ENCODE measurements at places on chromosomes 6 and 20. TPM values are rescaled to one million over a fixed set of nuclear protein-coding genes. Genes with fewer than 3 reads are reported as not detected.

IP6K3 gene
- total RNA-seq, result 42.0 TPM

BPIFB4 gene
- total RNA-seq, result not detected

ZNF165 gene
- total RNA-seq, result 0.55 TPM

COL21A1 gene
- total RNA-seq, result 54.3 TPM

HLA-DMA gene
- 15.8 TPM for total RNA-seq

SMLR1 gene
- not detected for total RNA-seq

TNFRSF6B gene
- total RNA-seq, result 0.27 TPM

BPIFA1 gene
- total RNA-seq, result not detected

KCNK15 gene
- 0.33 TPM for total RNA-seq

CD93 gene
- total RNA-seq, result 35.7 TPM

AIF1 gene
- 15.2 TPM for total RNA-seq

RGS17 gene
- total RNA-seq, result 0.16 TPM

MDFI gene
- total RNA-seq, result 0.77 TPM

NRN1 gene
- 8.8 TPM for total RNA-seq

LIN28B gene
- total RNA-seq, result not detected

GLP1R gene
- 7.5 TPM for total RNA-seq

CGA gene
- total RNA-seq, result not detected

AGER gene
- total RNA-seq, result 1.8 TPM

TMEM217 gene
- total RNA-seq, result 0.80 TPM

GHRH gene
- total RNA-seq, result 0.93 TPM

SLC17A3 gene
- not detected for total RNA-seq

MLIP gene
- total RNA-seq, result 397 TPM

ID4 gene
- total RNA-seq, result 3.0 TPM

CTCFL gene
- total RNA-seq, result not detected

EEF1A2 gene
- total RNA-seq, result 1,286 TPM

ZDHHC14 gene
- 10.0 TPM for total RNA-seq

ITPR3 gene
- 5.6 TPM for total RNA-seq

SIRPB1 gene
- total RNA-seq, result 0.27 TPM

TRERF1 gene
- 1.4 TPM for total RNA-seq

IPCEF1 gene
- total RNA-seq, result 1.7 TPM

E2F3 gene
- 6.7 TPM for total RNA-seq

MOG gene
- 14.7 TPM for total RNA-seq

PPP1R3D gene
- total RNA-seq, result 11.4 TPM

ZC2HC1B gene
- total RNA-seq, result not detected

TMEM170B gene
- total RNA-seq, result 4.4 TPM

ELOVL2 gene
- 1.4 TPM for total RNA-seq

Measured in left ventricle myocardium inferior (tissue), 1 donor.